Activated gamma-delta T cell treated with Interleukin-2 at 50 U/mL for 16 hours (primary cell): ENCODE measurements at places on chromosomes 7 and 10.

- no peak for DNase-seq
These were observed 565.5 kb downstream of the PARD3 start for GRCh38 chr10:34249634-34250033.

DNA sequence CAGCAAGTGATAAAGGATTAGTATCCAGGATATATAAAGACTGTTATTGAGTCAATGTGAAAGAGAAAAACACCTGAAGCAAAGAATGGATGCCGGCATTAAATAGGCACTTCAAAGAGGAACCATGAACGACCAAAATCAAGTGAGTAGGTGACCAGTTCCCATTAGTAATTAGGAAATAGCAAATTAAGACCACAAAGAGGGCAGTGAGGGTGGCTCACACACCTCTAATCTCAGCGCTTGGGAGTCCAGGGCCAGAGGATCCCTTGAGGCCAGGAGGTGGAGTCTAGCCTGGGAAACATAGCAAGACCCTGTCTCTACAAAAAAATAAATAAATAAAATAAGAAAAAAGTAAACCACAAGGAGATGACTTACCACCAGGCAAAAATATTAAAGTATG is 1.5 kb upstream of the ANTXRL start:
- DNase-seq = no peak

- DNase-seq = no peak
These were observed 21.5 kb downstream of the GET4 start for GRCh38 chr7:897771-898376.

DNA sequence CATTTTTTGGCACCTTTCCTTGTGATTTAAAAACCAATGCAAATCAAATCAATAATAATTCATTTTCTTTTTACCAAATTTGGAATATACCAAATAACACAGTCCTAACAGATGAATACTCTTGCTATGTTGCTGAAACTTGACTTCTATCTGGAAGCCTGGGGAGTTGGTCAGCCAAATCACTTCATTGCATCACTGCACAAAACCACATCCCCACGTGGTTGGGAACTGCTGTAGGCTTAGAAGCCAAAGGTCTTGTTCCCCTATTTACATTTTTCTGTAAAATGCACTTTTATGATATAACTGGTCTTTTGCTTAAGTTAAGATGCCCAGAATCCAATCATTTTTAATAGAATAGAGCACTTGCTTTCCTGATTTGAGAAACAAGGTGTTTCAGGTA is 15.2 kb downstream of the GPR85 start:
- DNase-seq = no peak

DNA sequence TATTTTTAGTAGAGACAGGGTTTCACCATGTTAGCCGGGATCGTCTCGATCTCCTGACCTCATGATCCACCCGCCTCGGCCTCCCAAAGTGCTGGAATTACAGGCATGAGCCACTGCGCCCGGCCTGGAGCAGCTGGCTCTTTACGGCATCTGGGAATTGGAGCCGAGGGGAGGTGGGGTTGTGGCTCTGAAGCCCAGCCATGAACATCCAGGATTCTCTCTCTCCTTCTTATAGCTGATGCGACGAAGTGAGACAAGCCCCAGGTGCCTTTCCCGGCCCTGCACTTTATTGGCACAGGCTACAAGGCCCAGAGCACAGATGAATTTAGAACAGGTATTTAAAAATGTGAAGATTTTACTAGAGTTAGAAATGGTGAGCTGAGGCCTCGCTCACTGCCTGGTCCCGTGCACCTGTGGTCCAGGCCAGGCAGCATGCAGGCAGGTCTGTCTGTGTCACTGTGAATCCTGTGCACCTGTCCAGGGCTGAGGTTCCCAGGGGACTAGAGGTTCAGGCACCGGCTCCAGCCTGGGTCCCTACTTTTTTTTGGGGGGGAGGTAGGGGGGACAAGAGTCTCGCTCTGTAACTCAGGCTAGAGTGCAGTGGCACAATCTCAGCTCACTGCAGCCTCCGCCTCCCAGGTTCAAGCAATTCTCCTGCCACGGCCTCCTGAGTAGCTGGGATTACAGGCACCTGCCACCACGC is 379.7 kb upstream of the FOXK1 start:
- no peak for DNase-seq

- no peak for DNase-seq
These were observed 125.8 kb upstream of the PTN start for GRCh38 chr7:137469191-137469811.

GRCh38 chr7:157176771-157177170 is 38.0 kb downstream of the UBE3C start:
- no peak for DNase-seq

DNA sequence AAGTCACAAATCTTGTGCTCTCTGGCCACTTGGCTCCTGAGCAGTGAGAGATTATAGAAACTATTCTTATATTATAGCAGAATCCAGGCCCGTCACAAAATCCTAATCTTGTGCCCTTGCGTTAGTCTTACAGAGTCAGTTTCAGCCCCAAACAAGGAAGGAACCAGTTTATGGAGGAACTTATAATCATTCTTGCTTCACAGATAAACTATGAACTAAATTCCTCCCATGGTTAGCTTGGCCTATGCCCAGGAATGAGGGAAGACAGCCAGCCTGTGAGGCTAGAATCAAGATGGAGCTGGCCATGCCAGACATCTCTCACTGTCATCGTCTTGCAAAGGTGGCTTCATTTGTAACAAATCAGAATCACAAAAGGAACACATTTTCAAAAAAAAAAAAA is 199.7 kb upstream of the PITRM1 start:
- DNase-seq = no peak

DNA sequence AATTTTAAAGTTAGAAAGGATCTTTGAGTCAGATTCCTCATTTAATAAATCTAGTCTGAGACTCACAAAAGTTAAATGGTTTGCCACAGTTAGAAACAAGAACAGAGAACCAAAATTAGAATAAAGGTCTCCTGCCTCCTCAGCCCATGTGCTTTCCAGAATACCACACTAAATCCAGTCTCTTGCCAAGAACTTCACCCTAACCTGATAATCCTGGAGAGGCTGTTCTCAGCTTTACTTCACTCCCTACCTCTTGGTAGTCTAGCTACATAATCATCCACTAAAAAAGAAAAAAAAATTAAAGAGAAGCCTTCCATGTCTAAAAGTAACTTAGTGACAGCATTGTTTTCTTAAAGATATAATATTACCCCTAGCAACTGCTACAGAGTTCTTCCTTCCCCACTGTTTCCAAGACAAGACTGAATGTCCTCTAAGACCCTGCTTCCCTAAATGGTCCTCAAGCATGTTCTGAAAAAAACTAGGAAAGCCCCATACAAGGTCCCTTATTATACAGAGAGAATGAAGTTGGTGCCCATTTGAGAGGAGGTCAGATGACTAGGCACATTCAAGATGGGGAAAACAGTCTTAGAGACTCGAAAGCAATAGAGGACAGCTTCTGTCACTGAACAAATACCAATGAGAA is 56.8 kb downstream of the ZNF438 start:
- no peak for DNase-seq

DNA sequence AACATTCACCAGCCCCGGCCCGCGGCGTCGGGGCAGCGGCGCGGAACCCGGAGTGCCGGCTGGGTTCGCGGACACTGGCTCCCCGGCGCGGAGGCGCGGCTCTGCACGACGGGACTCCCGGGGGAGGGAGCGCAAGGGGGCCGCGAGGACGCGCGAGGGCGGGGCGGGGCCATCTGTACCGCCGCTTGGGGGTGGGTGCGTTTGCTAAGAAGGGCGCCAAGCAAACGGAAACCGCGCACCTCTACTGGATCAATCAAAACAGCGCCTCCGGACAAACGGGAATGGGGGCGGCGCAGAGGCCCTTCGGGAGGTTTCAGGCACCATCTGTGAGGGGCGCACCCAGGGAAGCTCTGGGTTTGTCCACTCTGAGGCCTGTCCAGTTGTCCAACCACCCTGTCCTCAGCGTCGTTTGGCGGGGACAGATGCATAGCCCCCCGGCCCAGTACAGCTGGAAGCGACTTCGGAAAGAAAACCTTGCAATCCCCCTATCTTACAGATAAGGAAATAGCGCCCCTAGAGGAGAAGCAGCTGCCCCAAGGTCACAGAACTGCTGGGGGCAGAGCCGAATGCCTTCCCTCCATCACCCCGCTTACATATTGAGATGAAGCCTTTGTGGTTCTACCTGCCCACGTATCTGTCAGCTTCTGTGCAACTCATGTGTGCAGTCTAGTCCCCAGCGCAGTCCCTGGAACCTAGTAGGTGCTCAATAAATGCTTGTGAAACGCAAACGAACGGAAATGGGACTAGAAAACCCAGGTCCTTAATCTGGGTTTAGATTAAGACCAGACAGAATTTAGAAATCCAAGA is 10.7 kb upstream of the SLIT1 start:
- DNase-seq = peak; percentile 63

DNA sequence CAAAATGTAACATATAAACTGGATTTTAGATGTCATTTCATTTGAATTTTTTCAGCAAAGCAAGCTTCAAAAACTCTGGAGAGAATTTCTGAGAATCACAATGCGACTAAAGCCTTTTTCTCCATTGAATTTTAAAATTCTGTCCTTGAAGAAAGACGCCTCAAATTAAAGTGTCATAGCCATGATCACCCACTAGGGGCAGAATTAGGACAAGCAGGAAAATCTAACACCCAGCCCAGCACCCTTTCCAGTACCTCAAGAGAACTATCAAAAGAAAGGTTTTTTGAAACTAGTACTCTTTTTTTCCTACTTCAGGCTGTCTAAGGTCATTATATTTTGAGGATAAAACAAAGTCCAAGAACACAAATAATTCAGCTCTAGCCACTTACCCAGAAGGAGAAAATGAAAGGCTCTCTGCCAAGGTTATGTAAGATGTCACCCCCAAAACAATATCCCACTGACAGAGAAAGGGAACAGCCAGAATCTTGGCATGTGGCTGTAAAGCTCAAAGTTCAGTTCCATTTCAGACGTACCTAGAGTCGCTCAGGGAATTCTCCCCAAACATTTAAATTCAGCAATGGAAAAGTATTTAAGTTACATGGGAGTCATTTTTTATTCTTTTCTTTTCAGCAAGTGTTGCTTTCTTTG is 299.4 kb downstream of the SNX13 start:
- DNase-seq = no peak

DNA sequence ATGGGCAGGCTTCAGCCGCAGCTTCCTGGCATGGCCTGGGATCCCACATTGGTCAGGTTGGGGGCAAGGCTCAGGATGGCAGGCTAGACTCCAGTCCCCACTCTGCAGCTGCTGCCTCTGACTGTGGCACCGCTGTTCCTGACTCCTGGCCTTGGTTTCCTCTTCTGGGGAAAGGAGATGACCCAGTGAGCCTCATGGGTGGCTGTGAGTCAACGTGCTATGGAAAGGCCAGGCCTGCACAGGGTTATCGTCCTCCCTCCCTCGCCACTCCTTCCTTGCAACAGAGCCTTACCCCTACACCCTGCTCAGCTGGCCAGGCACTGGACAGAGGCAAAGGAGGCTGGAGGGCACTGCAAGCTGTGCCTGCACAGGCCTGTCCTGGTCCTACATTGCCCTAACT is 36.1 kb upstream of the CHST15 start:
- no peak for DNase-seq

GRCh38 chr7:136023134-136023869 is 46.1 kb upstream of the MTPN start:
- no peak for DNase-seq

- no peak for DNase-seq
These were observed 37.4 kb downstream of the CCDC6 start for GRCh38 chr10:59868696-59869593.

DNA sequence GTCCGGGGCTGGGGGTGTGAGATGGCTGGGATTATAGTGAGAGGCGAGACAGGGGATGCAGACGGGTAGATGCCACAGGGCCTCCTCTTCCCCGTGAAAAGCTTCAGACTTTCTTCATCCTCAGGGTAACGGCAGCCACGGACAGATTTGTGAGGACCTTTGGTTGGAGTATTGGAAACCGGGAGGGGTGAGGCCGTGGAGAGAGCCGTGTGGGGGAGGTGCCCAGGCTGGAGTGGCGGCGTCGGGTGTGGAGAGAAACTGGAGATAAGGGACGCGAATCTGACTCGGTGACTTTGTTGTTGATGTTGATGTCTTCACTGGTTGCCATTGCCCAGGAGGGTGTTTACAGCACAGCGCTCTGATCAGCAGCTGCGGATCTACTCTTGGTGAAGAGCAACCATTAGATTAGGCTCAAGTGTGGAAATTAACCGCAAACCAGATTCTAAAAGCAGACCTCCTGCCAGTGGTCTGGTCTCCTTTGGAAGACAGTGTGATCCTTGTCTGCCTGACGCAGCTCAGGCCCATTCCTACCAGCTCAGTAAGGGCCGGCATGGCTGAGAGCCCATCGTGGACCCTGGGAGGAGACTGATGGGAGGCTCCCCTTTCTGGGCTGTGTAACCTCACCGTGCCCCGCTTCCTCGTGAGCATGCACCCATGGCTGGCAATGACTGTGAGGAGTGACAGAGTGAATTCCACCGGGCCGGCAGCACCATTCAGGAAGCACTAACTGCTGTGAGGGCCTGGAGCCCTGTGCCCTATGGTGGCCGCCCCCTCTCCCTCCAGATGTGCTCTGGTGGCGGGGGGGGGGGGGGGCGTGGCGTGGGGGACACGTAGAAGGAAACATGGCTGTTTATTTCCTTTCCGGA is 90.3 kb downstream of the INPP5A start:
- DNase-seq = no peak

- DNase-seq = no peak
These were observed 261.4 kb downstream of the RELN start for GRCh38 chr7:103727982-103728610.

- DNase-seq = no peak
These were observed 118.1 kb downstream of the INPP5A start for GRCh38 chr10:132655735-132656134.
